ENCODE measurements at places on chromosomes 7 and 10.

DNA sequence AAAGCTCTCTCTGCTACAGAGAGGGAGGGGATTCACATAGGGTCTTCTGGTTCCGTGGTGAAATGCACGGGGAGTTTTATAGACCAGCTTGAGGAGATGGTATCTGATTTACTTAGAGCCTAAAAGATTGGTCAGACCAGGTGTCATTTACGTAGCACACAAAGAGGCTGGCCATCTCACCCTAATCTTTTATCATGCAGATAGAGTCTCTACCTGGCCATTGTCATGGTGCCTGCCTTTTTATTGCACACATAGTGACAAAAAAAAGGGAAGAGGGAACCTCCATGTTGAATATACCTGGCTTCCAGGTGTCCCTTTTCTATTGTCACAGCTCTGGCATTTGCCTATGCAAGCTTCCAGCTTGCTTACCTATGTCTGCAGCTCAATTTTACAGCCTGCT, 1456.1 kb downstream of the GATA3 start:
- DNase-seq, result no peak

DNA sequence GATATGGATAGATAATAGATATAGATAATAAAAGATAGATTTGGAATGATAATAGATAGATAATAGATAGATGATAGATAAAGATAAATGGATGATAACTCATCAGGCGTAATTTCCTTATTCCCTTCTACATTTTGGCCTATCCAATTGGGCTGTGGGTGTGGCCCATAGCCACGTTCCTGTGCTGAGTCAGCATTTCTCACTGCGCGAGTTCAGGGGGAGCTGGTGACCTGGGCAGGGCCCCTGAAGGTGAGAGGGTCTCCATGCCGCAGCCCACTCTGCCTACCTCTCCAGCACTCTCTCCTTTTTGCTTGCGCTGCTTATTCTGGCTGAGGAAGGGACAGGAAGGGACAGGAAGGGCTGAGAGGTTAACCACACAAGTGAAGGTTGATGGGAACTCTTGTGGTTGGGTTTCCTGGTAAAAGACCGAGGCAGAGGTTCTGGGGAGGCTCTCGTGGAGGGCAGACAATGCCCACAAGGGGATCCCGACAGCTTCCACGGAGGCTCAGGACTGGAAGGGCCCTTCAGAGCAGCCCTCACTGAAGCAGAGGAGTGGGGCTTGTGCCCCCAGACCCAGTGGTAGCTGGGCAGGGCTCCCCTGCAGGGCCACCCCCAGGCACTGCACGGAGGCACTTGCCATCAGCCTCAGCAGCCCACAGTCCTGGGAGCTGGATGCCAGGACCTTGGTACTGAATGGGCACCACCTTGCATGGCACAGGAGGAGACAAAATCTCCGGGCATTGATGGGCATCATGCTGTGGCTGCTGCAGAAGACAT, 247.3 kb upstream of the PITRM1 start:
- no peak for DNase-seq

GRCh38 chr10:106284802-106285587, 879.5 kb downstream of the SORCS1 start:
- DNase-seq, result peak; percentile 47

- no peak for DNase-seq
These were observed 68.5 kb downstream of the AP3M1 start for GRCh38 chr10:74081941-74082718.

GRCh38 chr7:29547421-29547820, 16.2 kb upstream of the PRR15 start:
- no peak for DNase-seq
